ENCODE measurements at places on chromosomes 6 and 20. TPM values are rescaled to one million over a fixed set of nuclear protein-coding genes. Genes with fewer than 3 reads are reported as not detected.

PKIB gene
- 0.52 TPM for total RNA-seq

SLC22A3 gene
- total RNA-seq = not detected

KCNK15 gene
- total RNA-seq = 0.77 TPM

HLA-DOA gene
- 0.55 TPM for total RNA-seq

SLCO4A1 gene
- 29.6 TPM for total RNA-seq

ECT2L gene
- not detected for total RNA-seq

PHACTR3 gene
- total RNA-seq = not detected

ASIP gene
- total RNA-seq = not detected

PRR18 gene
- not detected for total RNA-seq

GRCh38 chr20:23081263-23081819, 4.8 kb downstream of the CD93 start:
- no peaks in the 10 kb centered on the region for H3K27me3 ChIP-seq
- H3K4me3 ChIP-seq = no peak overlapping the region
- H3K36me3 ChIP-seq = no peaks in the 10 kb centered on the region
- no peak for DNase-seq
- H3K4me1 ChIP-seq = peaks cover 6% of the 10 kb centered on the region
- H3K27ac ChIP-seq = no peak overlapping the region

DNA sequence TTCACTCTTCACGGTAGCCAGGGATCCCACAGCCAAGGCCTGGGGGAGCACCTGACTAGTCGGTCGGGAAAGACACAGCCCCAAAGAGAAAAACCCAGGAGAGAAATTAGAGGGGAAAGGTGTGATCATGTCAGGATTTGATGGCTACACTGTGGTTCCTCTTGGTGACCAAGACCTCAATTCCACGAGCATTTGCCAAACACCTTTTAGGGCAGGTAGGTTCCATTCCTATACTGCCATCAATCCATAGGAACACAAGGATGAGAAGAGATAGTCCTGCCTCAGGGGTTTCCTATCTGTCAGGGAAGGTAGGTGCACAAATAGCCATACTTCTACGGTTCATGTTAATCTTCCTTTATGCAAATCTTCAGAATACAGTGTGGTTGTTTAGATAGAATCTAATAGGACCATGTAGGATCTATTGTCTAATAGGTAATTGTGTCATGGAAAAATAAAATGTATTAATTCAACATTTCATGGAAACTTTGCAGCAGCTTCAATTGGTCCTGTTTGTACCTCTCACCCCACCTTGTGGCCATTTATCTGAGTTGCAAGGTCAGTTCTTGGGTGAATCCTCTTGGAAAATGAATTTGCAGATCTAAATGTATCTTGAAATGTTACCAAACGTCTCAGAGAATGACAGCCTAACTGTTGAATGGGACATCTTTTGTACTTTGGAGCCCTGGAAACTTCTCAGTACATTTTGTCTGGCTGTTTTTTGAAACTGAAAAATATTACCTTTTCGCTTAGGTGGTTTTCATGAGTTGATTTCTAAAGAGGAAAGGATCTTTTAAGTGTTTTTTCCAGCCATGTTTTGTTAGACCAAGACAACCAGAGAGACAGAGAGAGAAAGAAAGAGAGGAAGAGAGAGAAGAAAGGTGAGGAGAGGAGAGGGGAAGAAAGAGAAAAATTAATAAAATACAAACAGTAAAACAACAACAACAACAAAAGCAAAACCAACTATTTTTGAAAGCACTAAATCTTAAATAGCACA, 33.7 kb upstream of the IYD start:
- no peak overlapping the region for H3K4me3 ChIP-seq
- no peaks in the 10 kb centered on the region for H3K4me1 ChIP-seq
- no peaks in the 10 kb centered on the region for H3K36me3 ChIP-seq
- peak; percentile 46 for DNase-seq

DNA sequence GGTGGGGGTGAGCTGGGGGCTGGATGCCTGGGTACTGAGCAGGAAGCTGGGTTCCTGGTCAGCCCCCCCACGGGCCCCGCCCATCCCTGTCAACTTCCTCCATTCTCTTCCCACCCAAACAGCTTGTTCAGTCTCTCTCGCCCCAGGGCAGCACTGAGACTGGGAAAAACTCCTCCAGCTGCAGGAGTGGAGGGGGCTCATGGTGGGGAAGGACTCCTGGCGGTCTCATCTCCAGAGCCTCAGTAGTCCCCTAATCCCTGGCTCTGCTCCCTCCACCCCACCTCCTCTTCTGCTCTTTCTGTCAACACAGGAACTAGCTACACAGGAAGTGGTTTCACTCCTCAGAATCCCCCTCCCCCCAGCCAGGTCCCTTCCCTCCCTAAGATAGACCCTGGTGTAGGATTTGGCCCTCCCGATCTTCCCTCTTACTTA, at the start of gene GPSM3:
Gene GPSM3, minus strand, starts transcription at position 36 of the 432 bp plus-strand sequence. CDS start 130 bp downstream, outside the sequence.
- H3K4me3 ChIP-seq = peak within 1 kb of the TSS; percentile 92
- peaks cover 38% of the 10 kb centered on the region for H3K4me1 ChIP-seq
- peaks cover 26% of the 10 kb centered on the region for H3K36me3 ChIP-seq
- no peaks in the 10 kb centered on the region for H3K27me3 ChIP-seq

- peaks cover 35% of the 10 kb centered on the region for H3K36me3 ChIP-seq
- no peaks in the 10 kb centered on the region for H3K4me1 ChIP-seq
- H3K4me3 ChIP-seq = no peak overlapping the region
- no peak overlapping the region for H3K27ac ChIP-seq
Observed at GRCh38 chr6:98871057-98871456, 36.7 kb downstream of the POU3F2 start.

DNA sequence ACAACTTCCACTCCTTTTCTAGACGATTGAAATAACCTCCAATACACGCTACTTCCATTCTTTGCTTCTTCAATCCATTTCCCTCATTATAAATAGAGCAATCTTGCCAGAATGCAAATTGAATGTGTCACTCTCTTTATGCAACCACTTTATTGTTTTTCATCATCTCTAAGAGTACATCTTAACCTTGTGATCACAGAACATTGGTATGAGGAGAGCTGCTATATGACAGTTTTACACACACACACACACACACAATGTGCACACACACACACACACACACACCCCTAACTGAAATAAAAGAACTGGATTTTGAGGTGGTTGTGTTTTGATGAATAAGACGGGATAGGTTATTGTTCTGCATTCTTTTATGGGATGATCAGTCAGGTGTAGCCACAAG, 187.0 kb downstream of the HDGFL1 start:
- H3K4me3 ChIP-seq = no peak overlapping the region
- no peaks in the 10 kb centered on the region for H3K27me3 ChIP-seq
- no peak for DNase-seq
- no peaks in the 10 kb centered on the region for H3K36me3 ChIP-seq
- H3K27ac ChIP-seq = no peak overlapping the region

DNA sequence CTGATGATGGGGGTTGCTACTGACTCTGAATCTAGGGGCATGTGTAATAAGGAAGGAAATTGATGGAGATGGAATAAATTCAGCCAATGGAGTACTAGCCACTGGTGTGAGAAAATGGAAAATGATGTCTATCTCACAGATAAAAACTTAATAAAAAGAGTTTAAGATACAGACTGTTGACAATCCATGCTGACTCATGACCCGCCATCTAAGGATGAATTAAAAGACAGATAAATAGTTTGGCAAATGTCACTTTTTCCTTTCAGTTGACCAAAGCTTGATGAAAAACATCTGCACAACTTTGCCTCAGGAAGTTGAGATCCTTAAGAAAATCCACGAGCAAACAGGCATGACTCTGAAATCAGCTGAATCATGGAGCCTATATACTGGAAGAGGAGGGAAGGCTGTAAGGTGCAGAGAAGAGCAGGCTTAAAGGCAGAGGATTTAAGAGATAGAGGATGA, 82.6 kb upstream of the BMP5 start:
- no peak overlapping the region for H3K4me3 ChIP-seq
- no peak for DNase-seq
- H3K4me1 ChIP-seq = no peaks in the 10 kb centered on the region
- no peaks in the 10 kb centered on the region for H3K36me3 ChIP-seq
- H3K27ac ChIP-seq = no peak overlapping the region

DNA sequence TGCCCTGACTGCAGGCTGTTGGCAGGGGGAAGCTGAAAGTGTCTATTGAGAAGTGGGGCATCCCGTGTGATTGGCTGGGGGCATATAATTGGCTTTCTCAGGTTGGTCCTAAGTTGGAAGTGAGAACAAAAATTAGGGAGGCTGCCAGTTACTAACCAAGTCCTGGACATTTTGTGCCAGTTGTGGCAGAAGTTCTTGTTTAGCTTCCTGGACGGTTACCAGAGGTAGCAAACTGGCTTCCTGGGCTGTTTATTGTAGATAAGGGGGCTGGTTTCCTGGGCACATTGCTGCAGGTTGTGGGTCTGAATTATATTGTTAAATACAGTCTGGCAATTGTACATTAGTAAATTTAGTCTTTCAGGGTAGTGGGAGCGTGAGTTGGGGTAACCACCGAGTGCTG, 50.6 kb upstream of the SLC2A12 start:
- H3K27me3 ChIP-seq = peaks cover 8% of the 10 kb centered on the region
- no peaks in the 10 kb centered on the region for H3K36me3 ChIP-seq
- no peaks in the 10 kb centered on the region for H3K4me1 ChIP-seq
- DNase-seq = no peak
- no peak overlapping the region for H3K27ac ChIP-seq

- no peak overlapping the region for H3K4me3 ChIP-seq
- H3K27me3 ChIP-seq = no peaks in the 10 kb centered on the region
- H3K36me3 ChIP-seq = no peaks in the 10 kb centered on the region
- H3K27ac ChIP-seq = no peak overlapping the region
- H3K4me1 ChIP-seq = peaks cover 3% of the 10 kb centered on the region
Observed at GRCh38 chr6:121925024-121925423, 474.4 kb upstream of the HSF2 start.

DNA sequence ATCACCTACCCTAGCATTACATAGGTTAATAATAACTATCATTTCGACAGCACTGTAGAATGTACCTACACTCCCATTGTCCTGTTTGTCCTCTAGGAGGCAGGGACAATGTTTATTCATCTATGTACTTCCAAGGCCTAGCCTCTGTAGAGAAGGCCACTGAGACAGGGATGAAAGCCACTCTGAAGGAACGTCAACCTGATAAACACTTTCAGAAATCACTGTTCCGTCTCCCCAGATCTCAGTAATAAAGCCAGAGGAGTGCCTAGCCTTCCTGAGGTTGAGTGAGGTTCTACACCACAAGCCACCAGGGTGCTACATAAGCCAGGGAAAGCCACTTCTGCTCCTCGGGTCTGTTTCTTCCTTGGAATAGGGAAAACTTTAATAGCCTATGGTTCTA, 44.8 kb downstream of the POPDC3 start:
- peaks cover 38% of the 10 kb centered on the region for H3K27me3 ChIP-seq
- H3K27ac ChIP-seq = no peak overlapping the region
- no peak for DNase-seq
- no peaks in the 10 kb centered on the region for H3K36me3 ChIP-seq
- no peak overlapping the region for H3K4me3 ChIP-seq

- no peaks in the 10 kb centered on the region for H3K36me3 ChIP-seq
- H3K27ac ChIP-seq = peak overlapping the region; percentile 42
- H3K4me1 ChIP-seq = peaks cover 31% of the 10 kb centered on the region
- no peaks in the 10 kb centered on the region for H3K27me3 ChIP-seq
Observed at GRCh38 chr20:364905-365794, 15.4 kb upstream of the TRIB3 start.

- no peaks in the 10 kb centered on the region for H3K4me1 ChIP-seq
- no peak overlapping the region for H3K27ac ChIP-seq
- peaks cover 2% of the 10 kb centered on the region for H3K36me3 ChIP-seq
- DNase-seq = peak; percentile 40
- peaks cover 20% of the 10 kb centered on the region for H3K27me3 ChIP-seq
Observed at GRCh38 chr6:33123732-33124524, 48.1 kb downstream of the HLA-DPB1 start.

DNA sequence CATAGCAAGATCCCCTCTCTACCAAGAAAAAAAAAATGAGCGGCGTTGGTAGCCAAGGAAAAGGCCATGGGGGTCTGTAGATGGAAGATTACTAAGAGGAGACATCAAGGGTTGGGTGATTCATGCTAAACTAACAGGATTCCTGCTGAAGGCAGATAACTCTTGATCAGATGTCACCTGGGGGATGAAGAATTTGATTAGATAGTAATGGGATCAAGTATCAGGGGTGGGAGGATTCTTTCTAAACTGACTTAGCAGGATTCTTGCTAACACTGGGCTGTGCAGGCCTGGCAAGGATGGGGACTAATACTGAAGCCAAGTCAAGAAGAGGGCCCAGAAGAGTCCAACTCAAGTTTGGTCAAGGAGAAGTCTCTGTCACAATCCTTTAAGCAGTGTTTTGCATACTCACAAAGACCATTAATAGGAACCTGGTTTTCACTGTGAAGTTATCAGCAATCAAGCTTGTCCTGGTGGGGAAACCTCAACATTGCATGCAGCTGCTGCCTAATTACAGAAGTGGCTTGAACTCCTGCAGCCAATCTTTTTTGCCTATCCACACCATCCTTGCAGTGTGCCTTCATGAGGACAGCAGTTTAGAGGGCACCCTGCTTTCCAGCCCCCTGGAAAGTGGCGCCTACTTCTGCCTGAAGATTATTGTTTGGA, 61.3 kb downstream of the ANKRD6 start:
- H3K4me1 ChIP-seq = no peaks in the 10 kb centered on the region
- peaks cover 2% of the 10 kb centered on the region for H3K27me3 ChIP-seq
- no peaks in the 10 kb centered on the region for H3K36me3 ChIP-seq
- no peak overlapping the region for H3K27ac ChIP-seq
- no peak for DNase-seq
- no peak overlapping the region for H3K4me3 ChIP-seq

DNA sequence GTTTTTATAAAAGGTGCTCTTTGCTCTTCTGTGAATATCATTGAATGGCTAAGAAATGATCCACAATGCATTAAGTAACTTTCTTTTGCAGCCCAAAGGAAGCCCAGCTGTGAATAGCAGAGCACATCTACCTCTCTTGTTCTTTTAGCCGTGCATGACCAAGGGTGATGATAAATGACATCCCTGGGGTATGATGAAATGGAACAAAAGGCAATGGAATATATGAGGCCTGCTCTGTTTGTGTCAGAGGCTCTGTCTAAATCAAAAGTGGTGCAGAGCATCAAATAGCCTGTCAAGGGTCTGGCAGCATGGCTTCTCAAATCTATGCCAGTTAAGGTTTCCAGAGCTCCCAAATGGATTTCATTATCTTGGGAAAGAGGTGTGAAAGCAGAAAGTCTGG, 362.6 kb upstream of the RNF217 start:
- H3K27ac ChIP-seq = no peak overlapping the region
- H3K36me3 ChIP-seq = no peaks in the 10 kb centered on the region
- no peak overlapping the region for H3K4me3 ChIP-seq
- H3K27me3 ChIP-seq = no peaks in the 10 kb centered on the region

- no peak for DNase-seq
- no peak overlapping the region for H3K27ac ChIP-seq
- H3K27me3 ChIP-seq = peaks cover 5% of the 10 kb centered on the region
- H3K4me3 ChIP-seq = no peak overlapping the region
Observed at GRCh38 chr20:58046311-58046710, 182.1 kb downstream of the ANKRD60 start.

GRCh38 chr20:63194007-63194796, 21.7 kb downstream of the YTHDF1 start:
- peaks cover 21% of the 10 kb centered on the region for H3K36me3 ChIP-seq
- no peak overlapping the region for H3K27ac ChIP-seq
- peaks cover 20% of the 10 kb centered on the region for H3K4me1 ChIP-seq
- no peak overlapping the region for H3K4me3 ChIP-seq

- no peaks in the 10 kb centered on the region for H3K27me3 ChIP-seq
- H3K27ac ChIP-seq = no peak overlapping the region
- peaks cover 5% of the 10 kb centered on the region for H3K36me3 ChIP-seq
- DNase-seq = peak; percentile 20
Observed at GRCh38 chr6:45946352-45946751, 69.3 kb downstream of the CLIC5 start.

Measured in activated CD4-positive, alpha-beta memory T cell treated with anti-CD3 and anti-CD28 coated beads for 36 hours (primary cell).